ENCODE measurements at places on chromosomes 3 and 15.

DNA sequence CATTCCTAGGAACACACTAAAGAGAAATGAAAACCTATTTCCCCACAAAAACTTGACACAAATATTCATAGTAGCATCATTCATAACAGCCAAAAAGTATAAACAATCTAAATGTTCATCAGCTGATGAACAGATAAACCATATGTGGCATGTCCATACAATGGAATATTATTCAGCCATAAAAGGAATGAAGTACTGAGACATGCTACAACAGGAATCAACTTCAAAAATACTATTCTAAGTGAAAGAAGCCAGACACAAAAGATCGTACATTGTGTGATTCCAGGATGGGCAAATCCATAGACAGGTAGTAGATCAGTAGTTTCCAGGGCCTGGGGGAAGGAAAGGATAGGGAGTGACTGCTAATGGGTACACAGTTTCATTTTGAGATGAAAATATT is 118.0 kb downstream of the GSK3B start:
- no peak for DNase-seq

DNA sequence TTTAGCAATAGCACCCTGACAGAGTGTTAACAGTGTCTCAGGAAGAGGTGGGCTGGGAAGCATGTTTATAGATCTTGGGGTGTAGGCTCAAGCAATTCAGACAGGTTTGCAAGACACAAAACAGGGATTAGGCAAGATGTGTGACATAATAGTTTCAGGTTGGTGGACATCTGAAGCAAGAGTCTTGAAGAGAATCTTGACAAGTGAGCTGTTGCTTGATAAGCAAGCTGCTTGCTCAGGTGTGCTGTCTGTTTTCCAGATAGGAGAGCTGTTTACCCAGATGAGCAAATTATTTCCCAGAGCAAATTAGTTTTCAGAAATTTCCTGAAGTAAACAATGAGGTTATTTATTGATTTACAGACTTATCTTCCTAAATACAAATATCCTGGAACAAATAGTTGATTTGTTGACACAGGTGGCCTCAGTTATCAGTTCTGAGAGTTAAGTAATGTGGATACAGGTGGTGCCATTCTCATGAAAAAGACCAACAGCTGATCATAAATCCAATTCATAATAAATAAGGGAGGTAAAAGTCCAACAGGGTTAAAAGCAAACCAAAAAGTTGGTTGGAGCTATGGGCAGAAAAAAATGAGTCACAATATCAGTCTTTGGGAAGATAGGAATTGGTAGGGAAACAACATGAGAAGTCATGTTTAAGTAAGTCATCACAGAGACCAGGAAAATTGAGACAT is 437.3 kb downstream of the TBL1XR1 start:
- no peak for DNase-seq

DNA sequence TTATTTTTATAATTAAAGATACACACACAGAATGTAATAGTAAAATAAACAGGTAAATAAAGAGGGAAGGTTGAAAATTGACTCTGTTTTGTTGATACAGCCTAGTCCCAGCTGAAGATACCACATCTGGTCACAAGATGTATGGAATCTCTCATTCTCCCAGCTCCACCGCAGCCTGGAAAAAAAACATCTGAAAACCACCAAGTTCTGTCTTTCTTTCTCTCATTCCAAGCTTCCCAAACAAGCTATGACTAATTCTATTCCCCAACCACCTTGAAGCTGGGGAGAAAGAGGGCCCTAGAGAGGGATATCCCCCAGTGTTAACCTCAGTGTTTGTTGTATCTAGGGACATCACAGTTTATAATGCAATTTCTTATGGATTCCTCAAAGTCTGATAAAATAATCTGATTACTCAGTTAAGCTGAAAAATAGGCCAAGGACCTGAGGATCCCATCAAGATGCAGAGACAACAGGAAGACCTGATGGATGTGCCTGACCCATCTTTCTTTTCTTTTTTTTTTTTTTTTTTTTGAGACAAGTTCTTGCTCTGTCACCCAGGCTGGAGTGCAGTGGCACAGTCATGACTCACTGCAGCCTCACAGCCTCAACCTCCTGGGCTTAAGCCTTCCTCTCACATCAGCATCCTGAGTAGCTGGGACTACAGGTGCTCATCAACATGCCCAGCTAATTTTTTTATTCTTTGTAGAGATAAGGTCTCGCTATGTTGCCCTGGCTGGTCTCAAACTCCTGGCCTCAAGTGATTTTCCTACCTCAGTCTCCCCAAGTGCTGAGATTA is 38.1 kb downstream of the SRGAP3 start:
- DNase-seq = no peak

DNA sequence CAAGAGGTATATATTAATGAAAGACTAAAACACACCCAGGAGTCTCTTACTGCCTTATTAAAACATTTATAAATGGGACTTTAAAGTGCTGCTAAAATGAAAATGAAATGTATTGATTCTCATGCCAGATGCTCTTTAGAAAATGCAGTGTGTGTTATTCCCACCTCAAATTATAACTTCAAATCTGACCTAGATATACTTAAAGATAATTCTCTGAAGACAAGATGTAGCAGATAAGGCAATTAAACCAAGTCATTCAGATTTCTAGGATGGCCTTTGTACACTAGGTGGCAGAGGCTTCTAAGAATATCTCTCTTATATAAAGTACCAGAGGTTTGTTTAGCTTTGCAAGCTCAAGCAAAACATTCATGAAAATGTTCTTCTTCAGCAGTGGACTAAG is 26.9 kb upstream of the GOLGA8B start:
- no peak for DNase-seq

- no peak for DNase-seq
Measured at GRCh38 chr15:83549623-83550022, 102.5 kb downstream of the SH3GL3 start.

DNA sequence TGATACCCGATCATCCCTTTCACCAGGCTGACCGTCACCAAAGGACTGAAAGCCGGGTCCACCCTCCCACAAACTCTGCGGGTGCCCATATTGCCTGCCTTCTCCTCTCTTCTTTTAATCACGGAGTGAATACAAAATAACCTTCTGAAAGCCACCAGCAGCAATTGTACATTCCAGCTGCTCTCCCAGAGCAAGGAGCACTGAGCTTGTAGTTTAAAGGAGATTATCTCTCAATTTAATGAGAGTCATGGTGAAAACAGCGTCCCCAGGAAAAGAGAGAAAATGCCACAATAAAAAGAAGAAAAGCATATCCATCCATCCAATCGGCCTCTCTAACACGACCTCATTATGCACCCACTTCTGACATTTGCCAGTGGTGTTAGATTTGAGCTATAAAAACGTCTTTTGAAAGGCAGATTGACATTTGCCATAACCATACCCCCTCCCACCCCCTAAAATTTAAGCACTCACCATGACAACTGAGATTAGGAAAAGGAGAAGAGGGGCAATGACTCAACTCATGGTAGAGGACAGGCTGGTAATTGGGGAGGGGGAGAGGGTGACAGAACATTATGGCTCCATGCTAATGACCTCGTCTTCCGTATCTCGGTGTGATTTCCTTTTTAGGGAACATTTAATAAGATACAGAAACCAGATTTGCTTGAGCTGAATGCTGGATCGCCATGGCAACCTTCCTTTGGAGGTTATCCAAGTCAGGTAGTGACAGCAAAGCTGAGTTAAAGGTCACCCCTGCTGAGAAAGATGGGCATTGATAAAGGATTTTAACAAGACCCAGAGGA is 106.2 kb downstream of the ST8SIA2 start:
- DNase-seq = no peak

DNA sequence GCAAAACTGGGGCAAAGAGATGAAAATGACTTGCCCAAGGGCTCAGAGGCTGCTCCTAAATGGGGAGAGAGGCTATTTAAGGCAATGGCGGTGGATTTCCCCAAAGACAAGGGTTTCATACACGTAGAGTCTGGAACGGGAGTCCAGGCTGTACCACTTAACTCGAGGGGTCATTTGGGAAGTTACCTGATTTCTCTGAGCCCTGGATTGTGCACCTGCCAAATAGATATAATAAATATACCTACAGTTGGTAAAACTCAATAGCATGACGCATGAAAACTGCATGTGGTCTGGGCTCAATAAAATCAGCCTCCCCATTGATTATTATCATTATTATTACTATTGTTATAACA is 1.3 kb upstream of the ITPR1 start:
- DNase-seq = no peak

DNA sequence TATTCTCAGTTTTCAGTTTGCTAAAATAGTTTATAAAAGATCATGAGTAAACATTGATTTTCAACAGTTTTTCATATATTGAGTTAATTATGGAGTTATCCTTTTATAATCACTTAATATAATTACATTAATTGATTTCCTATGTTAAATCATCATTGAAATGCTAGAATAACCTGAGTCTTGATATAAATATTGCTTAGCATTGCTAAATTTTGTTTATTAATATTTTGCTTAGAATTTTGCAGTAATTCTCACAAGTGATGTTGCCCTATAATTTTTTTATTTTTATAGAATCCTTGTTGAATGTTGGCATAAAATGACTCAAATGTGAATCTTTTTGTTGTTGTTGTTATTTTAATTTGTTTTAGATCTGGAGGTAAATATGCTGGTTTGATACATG is 654.2 kb downstream of the OTOL1 start:
- no peak for DNase-seq

- DNase-seq = no peak
Measured at GRCh38 chr15:49387471-49387870, 35.6 kb upstream of the FGF7 start.

GRCh38 chr15:92035961-92036360 is 182.5 kb downstream of the SLCO3A1 start:
- no peak for DNase-seq

DNA sequence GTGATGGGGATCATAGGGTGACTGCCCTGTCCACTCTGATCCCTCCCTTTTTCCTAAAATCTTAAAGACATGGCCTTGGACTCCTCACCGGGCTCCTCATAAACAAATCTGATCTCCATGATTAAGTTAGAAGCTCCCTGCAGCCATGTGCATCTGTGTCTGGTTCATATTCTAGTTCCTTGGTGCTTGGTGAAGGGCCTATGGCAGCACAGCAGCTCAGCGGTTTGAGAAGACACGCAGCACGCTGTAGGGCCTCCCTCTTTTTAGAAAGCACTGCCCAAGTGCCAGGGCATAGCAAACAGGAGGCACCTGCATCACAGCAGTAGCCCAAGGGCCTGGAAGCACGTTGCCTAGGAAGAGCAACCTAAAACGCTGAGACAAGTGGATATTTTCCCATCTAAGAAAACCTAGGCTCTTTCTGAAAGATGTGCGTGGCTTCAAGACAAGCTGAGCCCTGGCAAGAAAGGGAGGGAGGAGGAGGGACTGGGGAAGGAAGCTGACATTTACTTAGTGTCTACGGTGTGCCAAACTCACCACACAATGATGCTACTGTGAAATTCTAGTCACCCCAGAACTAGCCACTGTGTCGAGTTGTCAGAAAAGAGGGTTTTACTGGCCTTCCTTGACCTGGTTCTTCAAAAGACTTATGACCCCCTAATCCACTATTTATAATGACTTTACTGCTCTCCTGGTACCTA is 14.9 kb upstream of the ULK3 start:
- DNase-seq = no peak

- no peak for DNase-seq
Measured at GRCh38 chr3:189982321-189982945, 138.3 kb downstream of the P3H2 start.

DNA sequence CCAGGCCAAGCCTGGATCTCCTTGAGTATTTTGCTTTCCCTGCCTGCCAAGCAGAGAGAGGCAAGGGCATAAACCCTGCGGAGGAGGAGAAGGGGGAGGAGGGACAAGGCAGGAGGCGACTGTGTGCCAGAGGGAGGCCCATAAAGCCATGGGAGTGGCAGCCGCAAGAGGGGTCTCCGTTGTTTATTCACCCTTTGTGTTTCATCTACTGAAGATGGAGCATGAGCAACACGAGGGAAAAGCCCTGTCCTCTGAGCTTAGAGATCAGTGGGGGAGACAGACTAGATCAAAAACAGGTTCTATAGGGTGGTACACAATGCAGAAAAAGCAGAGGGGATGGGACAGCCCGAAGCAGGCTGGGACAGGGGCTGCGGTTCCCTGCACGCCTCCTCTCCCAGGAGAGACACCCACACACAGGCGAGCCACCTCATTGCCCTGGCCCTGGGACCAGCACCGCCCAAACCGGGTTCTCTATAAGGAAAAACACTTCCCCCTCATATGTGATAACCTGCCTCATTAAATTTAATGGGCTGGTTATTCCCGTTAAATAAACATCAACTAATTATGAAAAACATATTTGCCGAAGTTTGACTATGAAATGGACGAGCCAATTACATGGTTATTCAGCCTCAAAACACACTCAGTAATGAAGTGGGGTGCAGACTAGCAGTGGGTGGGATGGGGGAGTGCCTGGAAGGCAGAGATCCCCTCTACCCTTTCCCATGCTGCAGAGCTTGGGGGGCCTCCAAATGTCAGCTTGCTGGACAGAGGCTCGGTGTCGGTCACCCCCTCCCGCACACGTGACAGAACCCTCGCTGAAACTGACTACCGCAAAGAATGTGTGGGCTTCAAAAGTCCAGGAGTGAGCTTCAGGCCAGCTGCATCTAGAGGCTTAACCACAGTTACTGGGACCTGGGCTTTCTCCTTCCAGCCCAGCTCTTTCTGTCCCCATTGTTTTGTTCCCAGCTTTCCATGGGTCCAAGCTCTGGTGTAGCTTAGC is 14.2 kb upstream of the PLXNA1 start:
- DNase-seq = no peak

DNA sequence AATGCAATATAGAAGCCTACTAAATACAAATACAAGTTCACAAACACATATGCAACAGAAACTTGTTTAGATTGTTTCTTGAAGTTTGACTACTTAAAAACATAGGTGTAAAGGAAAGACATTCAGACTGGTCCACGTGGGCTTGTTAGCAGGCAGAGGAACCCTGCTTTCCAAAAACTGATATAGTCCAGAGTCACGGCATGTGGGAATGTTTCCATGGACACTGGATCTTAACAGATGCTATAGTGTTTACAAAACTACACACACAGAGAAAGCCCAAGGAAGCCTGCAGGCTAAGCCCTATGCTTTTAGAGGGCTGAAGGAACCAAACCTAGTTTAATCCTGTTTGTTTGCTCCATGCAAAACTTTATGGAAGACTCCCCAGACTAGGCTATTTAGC is 45.2 kb upstream of the LRRC58 start:
- no peak for DNase-seq

- no peak for DNase-seq
Measured at GRCh38 chr3:64214381-64215018, 10.8 kb downstream of the PRICKLE2 start.

GRCh38 chr3:148727231-148727630 is 29.5 kb downstream of the AGTR1 start:
- DNase-seq = no peak

DNA sequence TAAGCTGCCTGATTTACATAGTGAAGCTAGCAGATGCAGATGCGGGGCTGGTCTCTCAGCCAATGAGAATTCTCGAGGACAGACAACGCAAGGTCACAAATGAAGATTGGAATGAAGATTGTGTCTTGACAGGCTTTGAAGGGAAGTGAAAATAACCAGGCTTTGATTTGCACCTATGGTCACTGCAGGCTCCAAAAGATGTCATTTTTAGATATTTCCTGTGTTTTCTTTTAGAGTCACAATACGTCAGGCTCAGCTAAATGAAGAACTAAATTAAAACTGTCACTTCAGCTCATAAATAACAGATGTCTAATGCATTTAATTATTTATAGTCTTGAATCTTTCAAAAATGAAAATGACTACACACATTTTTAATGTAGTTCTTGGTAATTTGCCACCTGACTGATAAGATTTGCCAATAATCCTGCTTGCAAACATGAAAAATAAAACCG is 99.5 kb downstream of the SQOR start:
- DNase-seq = no peak

- no peak for DNase-seq
Measured at GRCh38 chr3:138355071-138355470, 6.7 kb downstream of the MRAS start.
